ENCODE measurements at places on chromosomes 1 and 21. TPM values are rescaled to one million over a fixed set of nuclear protein-coding genes. Genes with fewer than 3 reads are reported as not detected.
A peak's percentile ranks its signal among the peaks of the same experiment; 100 is the strongest.

- H3K27me3 ChIP-seq = no peaks in the 10 kb centered on the region
- H3K4me1 ChIP-seq = no peaks in the 10 kb centered on the region
- no peak for DNase-seq
- no peak overlapping the region for H3K4me3 ChIP-seq
- no peak overlapping the region for H3K27ac ChIP-seq
These were observed 51.0 kb downstream of the KCNK2 start for GRCh38 chr1:215133532-215133931.

SIKE1 gene
- total RNA-seq = 17.1 TPM

- no peak for DNase-seq
- H3K27me3 ChIP-seq = no peaks in the 10 kb centered on the region
- no peaks in the 10 kb centered on the region for H3K36me3 ChIP-seq
- no peak overlapping the region for H3K4me3 ChIP-seq
- H3K4me1 ChIP-seq = peaks cover 4% of the 10 kb centered on the region
These were observed 10.8 kb downstream of the SCNN1D start for GRCh38 chr1:1291023-1291528.

- no peaks in the 10 kb centered on the region for H3K36me3 ChIP-seq
- H3K4me3 ChIP-seq = no peak overlapping the region
- H3K4me1 ChIP-seq = no peaks in the 10 kb centered on the region
- H3K27ac ChIP-seq = no peak overlapping the region
- no peak for DNase-seq
These were observed 26.9 kb upstream of the LRRC3 start for GRCh38 chr21:44428281-44428960.

ACTL8 gene
- not detected for total RNA-seq

DNA sequence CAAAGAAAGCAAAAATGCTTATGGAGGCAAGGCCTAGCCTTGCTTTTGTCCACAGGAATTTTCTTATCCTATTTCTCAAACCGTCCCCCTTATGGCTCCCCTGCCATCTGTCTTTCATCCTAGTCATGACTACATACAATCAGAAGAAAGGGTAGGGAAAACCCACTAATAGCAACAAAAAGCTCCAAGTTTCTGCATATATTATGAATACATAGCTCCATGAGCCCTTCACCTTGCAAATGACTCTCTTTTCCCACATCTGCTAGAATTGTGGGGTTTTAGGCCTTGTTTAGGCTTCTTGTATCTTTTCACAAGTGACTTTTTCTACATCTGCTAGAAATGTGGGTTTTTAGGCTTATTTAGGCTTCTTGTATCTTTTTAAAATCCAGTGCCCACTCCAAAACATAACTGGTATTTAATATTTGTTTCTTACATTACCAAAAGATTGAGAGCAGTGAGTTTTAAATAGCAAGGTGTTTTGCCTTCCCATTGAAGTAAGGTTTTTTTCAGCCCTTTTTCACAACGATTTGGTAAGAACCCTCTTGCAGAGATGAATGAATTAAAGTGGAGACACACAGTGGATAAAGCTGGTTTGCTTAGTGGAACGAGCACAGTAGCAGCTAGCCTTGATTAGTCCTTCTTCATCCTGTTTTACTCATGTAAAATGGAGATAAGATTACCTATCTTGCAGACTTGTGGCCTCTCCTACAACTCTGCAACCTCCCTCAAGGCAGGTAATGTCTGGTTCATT lies 4.4 kb downstream of the GADD45A start:
- DNase-seq = no peak
- peak overlapping the region; percentile 99 for H3K27ac ChIP-seq
- H3K4me1 ChIP-seq = peaks cover 10% of the 10 kb centered on the region
- no peaks in the 10 kb centered on the region for H3K27me3 ChIP-seq
- peak overlapping the region; percentile 94 for H3K4me3 ChIP-seq

TTLL10 gene
- not detected for total RNA-seq

DMAP1 gene
- 42.7 TPM for total RNA-seq

- H3K4me3 ChIP-seq = no peak overlapping the region
- H3K27me3 ChIP-seq = no peaks in the 10 kb centered on the region
- peaks cover 12% of the 10 kb centered on the region for H3K4me1 ChIP-seq
- no peak for DNase-seq
These were observed 210.2 kb downstream of the APP start for GRCh38 chr21:25960402-25960801.

DNA sequence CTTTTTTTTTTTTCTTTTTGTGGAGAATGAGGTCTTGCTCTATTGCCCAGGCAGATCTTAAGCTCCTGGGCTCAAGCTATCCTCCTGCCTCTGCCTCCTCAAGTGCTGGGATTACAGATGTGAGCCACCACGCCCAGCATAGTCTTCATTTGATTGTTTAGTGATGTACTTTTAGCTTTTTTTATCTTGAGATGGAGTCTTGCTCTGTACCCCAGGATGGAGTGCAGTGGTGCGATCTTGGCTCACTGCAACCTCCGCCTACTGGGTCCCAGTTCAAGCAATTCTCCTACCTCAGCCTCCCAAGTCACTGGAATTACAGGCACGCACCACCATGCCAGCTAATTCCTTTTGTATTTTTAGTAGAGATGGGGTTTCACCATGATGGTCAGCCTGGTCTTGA lies 24.0 kb upstream of the LRRC3 start:
- no peak overlapping the region for H3K27ac ChIP-seq
- H3K27me3 ChIP-seq = no peaks in the 10 kb centered on the region
- no peaks in the 10 kb centered on the region for H3K4me1 ChIP-seq
- no peak for DNase-seq
- no peak overlapping the region for H3K4me3 ChIP-seq

CYP4X1 gene
- total RNA-seq = 17.2 TPM

FNDC10 gene
- 1.8 TPM for total RNA-seq

ANKRD65 gene
- 12.5 TPM for total RNA-seq

LGR6 gene
- total RNA-seq = 26.0 TPM

KIF21B gene
- total RNA-seq = 10.2 TPM

Measured in ascending aorta (tissue), 2 donors.